Esophagus squamous epithelium (tissue), 5 donors: ENCODE measurements at places on chromosomes 3 and 15.

GRCh38 chr3:125622381-125622791 lies 27.1 kb upstream of the OSBPL11 start:
- DNase-seq, result no peak

- no peak for DNase-seq
Measured at GRCh38 chr3:100606894-100607512, 2.4 kb upstream of the ADGRG7 start.

DNA sequence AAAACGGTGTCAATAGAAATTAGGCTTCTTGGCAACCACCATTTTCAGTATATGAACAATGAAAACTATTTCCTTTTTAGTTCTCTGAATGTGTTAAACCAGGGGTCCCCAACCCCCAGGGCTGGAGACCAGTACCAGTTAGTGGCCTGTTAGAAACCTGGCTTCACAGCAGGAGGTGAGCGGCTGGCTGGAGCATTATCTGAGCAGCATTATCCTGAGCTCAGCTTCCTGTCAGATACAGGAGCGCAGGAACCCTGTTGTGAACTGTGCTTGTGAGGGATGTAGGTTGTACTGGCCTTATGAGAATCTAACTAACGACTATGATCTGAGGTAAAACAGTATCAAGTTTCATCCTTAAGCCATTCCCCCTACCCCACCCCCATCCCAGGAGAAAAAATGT lies 328.7 kb downstream of the ZBBX start:
- DNase-seq, result no peak

- DNase-seq, result no peak
Measured at GRCh38 chr3:127479449-127479848, 111.1 kb downstream of the TPRA1 start.

DNA sequence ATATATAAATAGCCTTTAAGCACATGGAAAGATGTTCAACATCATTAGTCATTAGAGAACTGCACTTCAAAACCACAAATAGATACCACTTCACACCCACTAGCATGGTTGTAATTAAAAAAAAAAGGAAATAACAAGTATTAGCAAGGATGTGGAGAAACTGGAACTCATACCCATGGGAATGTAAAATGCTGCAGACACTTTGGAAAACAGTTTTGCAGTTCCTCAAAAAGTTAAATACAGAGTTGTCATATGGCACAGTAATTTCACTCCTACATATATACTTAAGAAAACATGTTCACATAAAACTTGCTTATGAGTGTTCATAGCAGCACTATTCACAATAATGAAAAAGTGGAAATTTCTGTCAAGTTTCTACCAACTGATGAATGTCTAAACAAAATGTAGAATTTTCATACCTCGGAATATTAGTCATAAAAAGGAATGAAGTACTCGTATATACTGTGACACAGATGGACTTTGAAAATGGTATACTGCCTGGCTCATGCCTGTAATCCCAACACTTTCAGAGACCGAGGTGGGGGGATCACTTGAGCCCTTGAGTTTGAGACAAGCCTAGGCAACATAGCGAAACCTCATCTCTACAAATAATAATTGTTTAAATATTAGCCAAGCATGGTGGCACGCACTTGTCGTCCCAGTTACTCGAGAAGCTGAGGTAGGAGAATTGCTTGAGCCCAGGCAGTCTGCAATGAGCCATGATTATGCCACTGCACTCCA lies 28.1 kb downstream of the BCL2A1 start:
- no peak for DNase-seq

GRCh38 chr3:46830801-46831200 lies 32.4 kb downstream of the MYL3 start:
- DNase-seq, result no peak

GRCh38 chr3:83065851-83066460 lies 1304.5 kb upstream of the GBE1 start:
- DNase-seq, result no peak

- DNase-seq, result no peak
Measured at GRCh38 chr3:36681867-36682266, 82.5 kb downstream of the DCLK3 start.

GRCh38 chr15:41231422-41232226 lies 556 bp downstream of the CHP1 start:
- DNase-seq, result peak; percentile 25

DNA sequence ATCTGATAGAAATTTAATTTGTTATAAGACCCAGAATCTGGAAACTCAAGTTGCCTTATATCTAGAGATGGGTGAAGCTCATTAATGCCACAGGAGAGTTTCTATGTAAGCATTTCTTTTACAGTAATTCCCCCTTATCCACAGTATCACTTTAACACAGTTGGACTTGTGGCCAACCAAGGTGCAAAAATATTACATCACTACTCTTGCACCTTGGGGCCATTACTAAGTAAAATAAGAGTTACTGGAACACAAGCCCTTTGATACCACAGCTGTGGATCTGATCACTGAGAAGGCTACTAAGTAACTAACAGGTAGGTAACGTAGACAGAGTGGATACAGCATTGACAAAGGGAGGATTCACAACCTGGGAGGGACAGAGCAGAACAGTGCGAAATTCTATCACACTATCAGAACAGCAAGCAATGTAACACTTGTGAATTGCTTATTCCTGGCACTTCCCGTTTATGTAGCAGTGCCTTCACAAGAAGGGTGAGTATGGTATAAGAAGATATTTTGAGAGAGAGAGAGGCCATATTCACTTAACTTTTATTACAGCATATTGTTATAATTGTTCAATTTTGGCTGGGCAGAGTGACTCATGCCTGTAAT lies 33.9 kb upstream of the TOPBP1 start:
- DNase-seq, result no peak

DNA sequence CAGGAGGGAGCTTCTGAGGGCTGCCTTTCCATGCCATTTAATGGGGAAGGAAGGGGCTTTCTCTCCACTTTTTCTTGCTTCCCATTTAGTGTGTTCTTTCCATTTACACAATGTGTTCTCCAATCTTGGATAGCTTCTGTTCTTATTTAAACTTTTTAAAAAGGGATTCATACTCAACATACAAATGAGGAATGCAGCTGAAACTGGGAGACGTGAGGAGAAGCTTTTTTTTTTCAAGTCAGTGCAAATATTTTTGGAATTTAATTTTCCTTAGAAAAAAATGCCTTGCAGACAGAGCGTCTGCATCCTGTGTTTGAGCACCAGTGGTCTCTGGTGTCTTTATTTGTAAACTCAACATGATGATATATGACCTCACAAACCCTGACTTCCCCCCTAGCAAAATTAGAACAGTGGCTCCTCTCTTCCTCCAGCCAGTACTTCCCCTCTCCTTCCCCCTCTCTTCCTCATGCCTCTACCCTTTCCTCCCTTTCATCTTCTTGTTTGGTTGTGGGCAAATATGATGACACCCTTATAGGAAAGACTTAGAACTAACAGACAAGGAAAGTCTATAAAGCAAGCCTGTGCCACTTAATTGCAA lies 48.1 kb upstream of the PCSK6 start:
- DNase-seq, result no peak

GRCh38 chr3:196016485-196016884 lies 65.4 kb downstream of the TFRC start:
- no peak for DNase-seq

DNA sequence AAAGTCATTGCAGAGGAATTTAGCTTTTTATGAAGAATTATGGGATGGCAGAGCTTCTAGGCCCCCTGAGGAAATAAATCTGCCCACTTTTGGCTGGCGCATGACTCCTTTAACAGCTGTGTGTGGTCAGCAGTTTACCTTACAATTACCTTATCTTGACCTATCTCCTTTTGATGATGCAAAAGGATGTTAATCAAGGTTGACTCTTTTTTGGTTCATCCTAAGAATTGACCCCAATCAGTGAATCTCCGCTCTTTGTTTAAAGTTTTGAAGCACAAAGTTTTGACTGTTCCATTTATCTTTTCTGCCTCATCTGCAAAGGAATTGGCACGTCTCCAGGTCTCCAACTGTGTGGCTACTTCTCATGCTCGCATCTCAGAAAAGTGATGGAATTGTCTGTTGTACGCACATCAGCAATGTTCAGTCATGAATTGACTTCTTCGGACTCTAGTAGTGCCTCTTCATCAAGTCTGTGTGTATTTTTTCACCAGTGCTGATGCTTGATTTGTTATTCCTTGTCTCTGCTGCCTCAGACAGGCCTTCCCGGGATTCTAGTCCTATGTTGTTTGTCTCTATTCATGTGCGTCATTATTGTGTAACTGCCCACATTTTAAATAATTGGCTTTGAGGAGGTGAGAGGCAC lies 196.2 kb upstream of the CFAP20DC start:
- no peak for DNase-seq

DNA sequence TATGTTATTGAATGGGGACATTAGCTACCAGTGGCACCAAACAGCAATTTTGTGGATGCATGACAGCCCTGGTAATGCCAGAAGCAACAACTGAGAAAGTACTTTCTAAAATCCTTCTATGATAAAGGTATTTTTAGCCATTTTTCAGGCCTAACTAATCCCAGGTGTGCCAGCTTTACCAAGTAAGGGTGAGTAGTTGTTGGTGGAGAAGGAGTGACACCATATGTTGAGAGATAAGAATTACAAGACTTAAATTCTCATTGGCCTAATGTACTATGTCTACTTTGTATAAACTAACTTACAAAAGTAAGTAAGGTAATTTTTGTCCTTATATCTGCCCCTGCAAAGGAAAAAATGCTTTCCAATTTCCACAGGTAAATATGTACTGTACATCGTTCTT lies 4.1 kb upstream of the COX17 start:
- DNase-seq, result no peak

GRCh38 chr3:182413061-182413460 lies 380.2 kb upstream of the ATP11B start:
- DNase-seq, result no peak

DNA sequence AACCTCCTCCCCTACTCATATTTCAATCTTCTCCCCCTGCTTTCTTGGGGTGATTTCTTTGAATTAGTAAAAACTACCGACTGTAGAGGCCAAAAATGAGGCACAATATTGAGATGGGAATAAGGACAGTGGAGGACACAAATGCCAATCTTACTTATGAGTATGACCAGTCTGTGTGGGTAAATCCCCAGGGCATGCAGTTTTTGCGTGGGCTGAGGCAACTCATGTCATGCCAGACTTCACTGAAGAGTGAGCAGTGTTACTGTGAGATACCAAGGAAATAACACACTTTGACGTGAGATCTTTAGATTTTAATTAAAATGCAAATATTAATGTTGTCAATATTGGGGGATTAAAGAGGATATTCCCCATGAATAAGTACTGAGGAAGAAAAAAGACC lies 254.3 kb upstream of the ICE2 start:
- DNase-seq, result no peak

DNA sequence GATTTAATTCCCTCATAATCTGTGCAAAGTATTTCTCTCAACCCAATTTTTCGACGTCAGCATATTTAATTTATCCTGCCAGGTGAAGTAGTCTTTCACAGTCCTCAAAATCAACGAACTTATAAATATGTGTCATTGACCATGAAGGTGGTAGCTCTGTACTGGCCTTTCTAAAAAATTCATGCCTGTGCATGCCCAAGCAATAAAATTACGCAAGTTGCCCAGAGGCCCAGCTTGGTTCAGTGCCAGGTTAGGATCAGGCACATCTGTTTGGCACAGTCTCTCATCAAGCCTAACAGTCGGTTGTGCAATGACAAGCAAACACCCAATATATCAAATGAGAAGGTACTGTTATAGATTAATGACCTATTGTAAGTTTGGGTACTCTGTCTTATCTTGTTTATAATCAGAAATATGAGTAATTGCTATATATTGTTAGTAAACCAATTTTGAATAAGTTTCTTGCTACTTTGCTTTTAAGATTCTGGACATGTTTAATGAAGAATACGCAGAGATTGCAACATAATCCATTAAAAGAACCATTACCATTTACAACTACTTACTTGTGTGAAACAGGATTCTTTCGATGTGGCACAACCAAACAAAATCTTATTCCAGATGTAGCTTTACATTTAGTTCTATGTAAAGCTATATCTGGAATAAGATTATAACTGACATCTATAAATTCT lies 159.0 kb upstream of the IL12A start:
- DNase-seq, result no peak

GRCh38 chr15:33454346-33454745 lies 143.6 kb downstream of the RYR3 start:
- no peak for DNase-seq

DNA sequence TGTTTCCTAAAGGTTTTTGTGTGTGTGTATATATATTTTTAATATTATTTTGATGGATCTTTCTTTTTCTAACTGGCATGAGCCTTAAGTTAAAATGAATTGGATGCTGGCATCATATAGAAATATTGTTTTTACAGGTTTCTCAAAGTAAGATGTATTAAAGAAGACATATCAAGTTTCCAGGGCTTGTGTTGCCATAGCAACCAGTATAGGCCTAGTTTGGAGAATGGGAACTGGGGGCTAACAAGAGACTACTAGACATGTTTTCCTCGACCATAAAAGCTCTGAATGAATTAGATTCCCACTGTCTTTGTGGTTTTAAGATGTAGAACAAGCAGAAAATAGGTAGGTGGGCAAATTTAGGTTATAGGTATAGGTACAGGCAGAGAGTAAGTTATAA lies 771.4 kb downstream of the TUSC7 start:
- DNase-seq, result no peak

DNA sequence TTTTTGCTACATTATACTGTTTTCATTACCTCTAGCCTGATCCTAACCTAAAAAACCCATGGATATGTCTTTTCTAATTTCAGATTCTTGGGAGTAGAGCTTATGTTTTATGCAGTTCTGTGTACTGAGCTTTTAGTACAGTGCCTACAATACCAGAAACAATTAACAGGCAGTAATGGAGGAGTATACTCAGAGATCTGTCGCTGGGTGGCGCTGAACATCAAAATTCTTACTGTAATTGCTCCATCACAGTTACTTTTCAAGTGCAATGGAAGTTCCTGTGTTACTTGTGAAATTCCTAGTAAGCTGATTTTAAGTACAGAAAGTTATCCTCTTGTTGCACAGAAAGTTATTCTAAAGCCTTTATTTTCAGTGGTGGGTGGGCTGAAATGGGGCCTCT lies 66.9 kb downstream of the RNF13 start:
- no peak for DNase-seq

GRCh38 chr3:11655196-11655928 lies 11.6 kb upstream of the VGLL4 start:
- DNase-seq, result no peak

DNA sequence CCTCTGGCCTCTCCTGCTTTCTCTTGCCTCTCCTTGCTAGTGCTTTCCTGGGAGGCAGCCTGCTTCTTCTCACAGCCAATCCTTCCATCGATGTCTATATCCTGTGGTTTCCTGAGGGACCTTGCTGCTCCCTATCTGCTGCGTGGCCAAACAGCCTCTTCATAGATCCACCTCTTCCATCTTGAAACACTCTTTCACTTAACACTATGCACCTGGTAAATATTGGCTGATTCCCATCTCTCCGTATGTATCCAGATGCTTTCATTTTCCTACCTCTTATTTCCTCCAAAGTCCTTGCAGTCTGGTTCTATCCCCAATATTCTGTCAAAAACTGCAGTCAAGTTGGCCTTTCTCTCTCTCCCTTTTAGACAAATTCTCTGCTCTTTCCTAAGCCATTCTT lies 205.2 kb upstream of the CFAP20DC start:
- no peak for DNase-seq
